Hindlimb muscle (tissue), 1 donor: ENCODE measurements at places on chromosomes 13 and 19. TPM values are rescaled to one million over a fixed set of nuclear protein-coding genes. Genes with fewer than 3 reads are reported as not detected.

Gene SPIB
- 1.3 TPM for polyA plus RNA-seq

Gene ANKLE1
- 1.6 TPM for polyA plus RNA-seq

Gene ZNF525
- 8.1 TPM for polyA plus RNA-seq

Gene OVOL3
- polyA plus RNA-seq: not detected

Gene UBE2L5
- 0.28 TPM for polyA plus RNA-seq

Gene CRLF1
- 6.4 TPM for polyA plus RNA-seq

Gene CEACAM21
- 2.0 TPM for polyA plus RNA-seq

Gene DHDH
- polyA plus RNA-seq: 0.93 TPM

Gene CGB3
- not detected for polyA plus RNA-seq

Gene NALCN
- 0.14 TPM for polyA plus RNA-seq

Gene ZNF135
- polyA plus RNA-seq: 13.8 TPM

Gene ZNF845
- polyA plus RNA-seq: 5.2 TPM

Gene ZSCAN1
- polyA plus RNA-seq: 1.6 TPM

Gene GPR180
- 5.7 TPM for polyA plus RNA-seq

Gene KLK4
- polyA plus RNA-seq: not detected

Gene ZNF600
- polyA plus RNA-seq: 3.1 TPM

Gene TGFB1
- polyA plus RNA-seq: 23.9 TPM

Gene FBXL12
- 34.5 TPM for polyA plus RNA-seq

Gene SLC1A6
- 0.35 TPM for polyA plus RNA-seq

Gene CGB5
- not detected for polyA plus RNA-seq

Gene LSR
- 5.3 TPM for polyA plus RNA-seq

Gene CYP2A6
- polyA plus RNA-seq: not detected

Gene GRIN2D
- polyA plus RNA-seq: 2.5 TPM

Gene CATSPERD
- polyA plus RNA-seq: not detected
